Sigmoid colon (tissue), 7 donors: ENCODE measurements at places on chromosomes 2 and 18. TPM values are rescaled to one million over a fixed set of nuclear protein-coding genes. Genes with fewer than 3 reads are reported as not detected.

GRCh38 chr2:165462443-165462842 is 7.1 kb upstream of the CSRNP3 start:
- DNase-seq = no peak
- H3K27me3 ChIP-seq = no peaks in the 10 kb centered on the region
- H3K36me3 ChIP-seq = no peaks in the 10 kb centered on the region
- H3K4me3 ChIP-seq = no peak overlapping the region

DNA sequence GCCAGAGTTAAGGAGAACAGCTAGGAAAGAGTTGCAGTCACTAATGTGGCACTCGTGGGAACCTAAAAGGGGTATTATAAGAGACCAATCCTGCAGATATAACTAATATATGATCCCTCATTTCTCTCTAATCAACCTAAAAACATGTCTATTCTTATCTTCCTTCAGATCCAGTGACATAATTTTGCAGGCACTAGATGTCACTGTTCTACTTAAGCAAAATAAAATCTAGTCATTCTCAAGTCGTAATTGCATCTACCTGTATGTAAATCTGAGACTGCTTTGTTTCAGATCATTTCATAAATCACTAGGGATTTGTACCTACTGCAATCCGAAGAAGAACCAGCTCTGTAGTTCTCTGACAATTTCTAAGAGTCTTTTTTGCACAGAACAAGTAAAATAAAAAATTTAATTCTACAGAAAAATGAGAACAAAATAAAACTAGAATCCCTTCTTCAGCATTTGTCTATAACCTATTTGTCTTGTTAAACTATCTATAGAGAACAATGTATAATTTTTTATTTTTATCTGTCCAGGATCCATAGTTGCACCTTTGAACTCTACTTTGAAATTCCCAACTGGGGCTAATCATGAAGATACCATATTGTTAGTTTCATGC is 56.5 kb upstream of the ERBB4 start:
- no peaks in the 10 kb centered on the region for H3K4me1 ChIP-seq
- H3K4me3 ChIP-seq = no peak overlapping the region
- H3K36me3 ChIP-seq = no peaks in the 10 kb centered on the region
- no peak for DNase-seq
- no peaks in the 10 kb centered on the region for H3K27me3 ChIP-seq
- H3K27ac ChIP-seq = no peak overlapping the region

C2orf78 gene
- not detected for total RNA-seq

GRCh38 chr2:39289609-39290008 is 45.8 kb upstream of the CDKL4 start:
- H3K36me3 ChIP-seq = peaks cover 5% of the 10 kb centered on the region
- no peaks in the 10 kb centered on the region for H3K27me3 ChIP-seq
- H3K4me3 ChIP-seq = no peak overlapping the region
- no peak for DNase-seq

- H3K36me3 ChIP-seq = peaks cover 4% of the 10 kb centered on the region
- no peaks in the 10 kb centered on the region for H3K27me3 ChIP-seq
- H3K4me3 ChIP-seq = no peak overlapping the region
Measured at GRCh38 chr2:38793511-38793910, 15.5 kb downstream of the GEMIN6 start.

- DNase-seq = no peak
- no peak overlapping the region for H3K4me3 ChIP-seq
- H3K36me3 ChIP-seq = no peaks in the 10 kb centered on the region
- no peaks in the 10 kb centered on the region for H3K4me1 ChIP-seq
Measured at GRCh38 chr2:11963966-11964365, 217.5 kb downstream of the LPIN1 start.

DNA sequence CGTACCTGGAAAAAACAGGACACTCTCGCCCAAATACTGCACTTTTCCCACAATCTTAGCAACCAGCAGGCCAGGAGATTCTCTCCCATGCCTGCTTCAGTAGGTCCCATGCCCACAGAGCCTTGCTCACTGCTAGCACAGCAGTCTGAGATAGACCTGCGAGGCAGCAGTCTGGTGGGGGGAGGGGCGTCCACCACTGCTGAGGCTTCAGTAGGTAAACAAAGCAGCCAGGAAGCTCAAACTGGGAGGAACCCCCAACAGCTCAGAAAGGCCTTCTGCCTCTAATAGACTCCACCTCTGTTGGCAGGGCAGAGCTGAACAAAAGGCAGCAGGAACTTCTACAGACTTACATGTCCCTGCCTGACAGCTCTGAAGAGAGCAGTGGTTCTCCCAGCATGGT is 1202.8 kb upstream of the ACVR2A start:
- no peaks in the 10 kb centered on the region for H3K27me3 ChIP-seq
- H3K36me3 ChIP-seq = no peaks in the 10 kb centered on the region
- no peak overlapping the region for H3K27ac ChIP-seq
- DNase-seq = peak; percentile 48
- H3K4me1 ChIP-seq = no peaks in the 10 kb centered on the region
